ENCODE measurements at places on chromosomes 3 and 15.

- DNase-seq, result no peak
Measured at GRCh38 chr3:22157848-22158247, 406.8 kb upstream of the ZNF385D start.

DNA sequence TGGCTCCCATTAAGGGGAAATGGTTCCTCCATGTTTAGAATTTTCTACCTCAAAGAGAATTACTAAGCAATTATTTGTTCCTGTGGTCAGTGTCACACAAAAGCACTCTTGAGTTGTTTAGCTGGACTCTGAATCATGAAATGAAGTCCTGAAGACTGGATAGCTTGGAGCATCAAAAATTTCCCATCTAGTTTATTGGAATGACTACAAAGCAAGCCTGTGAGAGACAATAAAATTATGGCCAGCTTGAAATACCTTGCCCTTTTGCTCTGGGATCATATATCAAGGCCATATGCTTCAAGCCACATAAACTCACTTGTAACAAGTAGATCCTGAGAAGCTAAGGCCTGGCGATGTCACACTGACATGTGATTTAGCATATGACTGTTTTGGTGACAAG, 292.3 kb downstream of the TIGIT start:
- DNase-seq, result no peak

DNA sequence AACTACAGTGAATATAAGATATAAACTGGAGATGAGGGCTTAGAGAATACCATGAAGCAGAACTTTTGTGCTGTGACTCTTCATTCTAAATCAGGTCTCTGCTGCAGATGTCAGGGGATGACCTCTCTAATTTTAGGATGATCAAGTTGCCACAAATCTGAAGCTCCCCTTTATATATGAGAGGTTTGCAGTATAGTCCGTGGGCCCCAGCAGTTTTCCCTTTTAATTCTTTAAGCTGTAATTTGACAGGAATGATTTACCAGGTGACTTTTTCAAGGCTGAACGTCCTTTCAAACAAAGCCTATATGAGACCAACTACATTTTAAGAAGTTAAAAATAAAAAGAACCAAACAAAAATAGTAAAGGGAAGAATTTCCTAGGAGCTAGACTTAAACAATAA, 4.9 kb upstream of the PLOD2 start:
- DNase-seq, result no peak

DNA sequence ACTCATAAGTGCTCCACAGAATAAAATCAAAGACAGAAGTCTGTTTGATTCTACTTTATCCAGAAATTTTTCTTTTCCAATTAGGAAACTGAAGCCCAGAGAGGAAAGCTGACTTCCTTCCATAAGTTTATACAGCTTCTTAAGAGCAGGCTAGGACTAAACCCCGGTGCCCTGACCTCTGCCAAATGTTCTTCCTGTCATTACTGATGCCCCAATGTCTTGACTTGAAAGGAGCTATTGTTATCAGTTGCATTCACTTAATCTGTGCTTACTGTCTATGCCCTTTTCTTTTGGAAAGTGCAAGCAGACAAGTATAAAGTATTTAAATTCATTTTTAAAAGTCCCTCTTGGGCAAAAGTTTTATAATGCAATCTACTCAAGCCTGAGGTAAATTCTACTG, 18.1 kb downstream of the CD200 start:
- no peak for DNase-seq

DNA sequence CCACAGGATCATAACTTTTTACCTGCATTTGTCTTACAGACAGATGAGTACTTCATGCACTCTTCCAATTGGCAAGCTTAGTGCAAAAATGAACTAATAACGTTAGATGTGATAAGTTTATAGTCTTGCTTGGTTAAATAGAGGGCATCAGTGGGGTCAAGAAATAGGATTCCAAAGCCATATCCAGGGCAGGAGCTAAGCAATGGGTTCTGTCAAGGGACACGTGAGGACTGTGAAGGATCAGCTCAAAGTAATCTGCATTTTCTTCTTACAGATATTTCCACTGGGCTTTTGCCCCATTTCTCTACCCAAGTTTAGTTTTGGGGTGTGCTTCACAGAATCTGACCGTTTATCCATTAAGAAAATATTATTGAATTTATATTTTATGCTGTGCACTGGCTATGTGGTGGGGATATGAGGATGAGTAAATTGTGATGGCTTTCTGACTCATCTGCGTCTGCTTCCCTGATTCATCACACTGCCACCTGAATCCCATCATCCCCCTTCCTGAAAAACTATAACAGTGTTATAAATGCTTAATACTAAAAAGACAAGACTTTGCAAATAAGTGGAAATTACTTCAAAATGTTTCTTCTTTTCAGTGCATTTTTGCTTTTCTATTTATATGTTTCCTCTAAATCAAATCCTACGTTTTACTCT, 17.5 kb downstream of the PPP2R3A start:
- no peak for DNase-seq

GRCh38 chr3:181176601-181177000, 187.1 kb upstream of the DNAJC19 start:
- peak; percentile 60 for DNase-seq

DNA sequence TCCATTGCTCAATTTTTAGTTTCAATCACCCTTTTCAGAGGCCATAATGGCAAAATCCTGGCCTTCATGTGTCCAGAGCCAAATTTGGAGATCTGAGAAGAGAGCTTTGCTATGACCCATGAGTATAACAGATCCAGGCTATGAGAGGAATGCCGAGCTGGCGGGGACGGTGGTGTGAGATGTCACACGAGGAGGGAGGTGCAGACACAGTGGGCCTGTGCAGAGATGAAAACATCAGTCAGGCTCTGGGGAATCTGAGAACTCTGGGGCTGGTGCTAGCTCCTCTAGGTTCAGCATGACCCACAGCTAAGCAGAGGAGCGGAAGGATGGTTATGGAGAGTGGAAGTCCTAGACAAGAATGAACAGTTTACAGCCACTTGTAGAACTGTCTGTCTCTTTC, 398.3 kb upstream of the ATP10A start:
- peak; percentile 84 for DNase-seq

GRCh38 chr15:82871358-82871757, 61.9 kb downstream of the WHAMM start:
- DNase-seq, result no peak

DNA sequence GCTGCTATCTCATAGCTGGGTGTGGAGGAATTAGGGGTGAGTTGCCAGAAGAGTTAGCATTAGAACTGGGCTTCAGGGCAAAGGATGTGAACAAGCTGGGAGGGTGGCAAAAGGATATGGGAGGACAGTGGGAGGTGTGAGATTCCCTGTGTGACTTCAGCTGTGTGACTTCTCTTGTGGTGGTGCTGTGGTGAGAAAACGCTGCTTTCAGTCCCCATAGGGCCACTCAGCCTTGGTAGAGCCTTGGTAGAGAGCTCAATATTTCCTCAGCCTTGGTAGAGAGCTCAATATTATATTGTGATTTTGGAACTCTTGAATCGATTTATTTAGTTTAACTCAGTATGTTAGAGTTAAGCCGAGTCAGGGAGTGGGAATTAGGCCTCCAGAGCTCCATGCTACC, 499.7 kb downstream of the EDEM1 start:
- no peak for DNase-seq

- DNase-seq, result no peak
Measured at GRCh38 chr3:112087746-112088145, 1.6 kb downstream of the C3orf52 start.

DNA sequence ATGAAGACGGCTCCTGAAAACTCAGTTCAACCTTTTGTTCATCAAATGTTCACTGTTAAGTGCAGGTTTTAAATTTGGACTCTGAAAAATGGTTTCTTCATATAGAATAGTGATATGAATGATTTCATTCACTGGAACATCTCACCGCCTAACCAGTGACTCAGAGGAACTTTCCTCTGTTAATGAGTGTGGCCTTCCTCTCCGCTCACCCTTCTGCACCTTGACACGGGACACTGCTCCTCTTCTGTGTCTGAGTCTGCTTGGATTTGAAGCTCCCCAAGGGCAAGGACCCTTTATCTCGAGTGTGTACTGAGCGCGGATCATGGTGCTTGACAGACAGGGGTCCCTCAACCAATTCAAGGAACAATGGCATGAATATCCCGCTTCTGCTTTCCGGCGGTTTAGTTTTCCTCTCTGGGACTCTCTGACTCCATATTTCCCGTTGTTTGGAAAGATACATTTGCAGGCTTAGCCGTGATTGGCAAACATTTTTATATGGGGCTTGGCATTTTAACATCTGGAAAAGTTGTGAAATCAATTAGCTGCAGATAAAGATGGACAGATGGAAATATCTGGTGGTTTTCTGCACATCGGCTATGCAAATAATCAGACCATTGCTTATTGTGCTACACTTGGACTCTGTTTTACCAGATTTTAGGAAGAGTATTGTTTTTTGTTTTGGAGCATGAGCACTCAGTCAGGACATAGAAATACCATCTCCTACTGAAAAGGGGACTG, 20.9 kb downstream of the KBTBD8 start:
- DNase-seq, result no peak

GRCh38 chr3:126925411-126926171, 57.3 kb upstream of the PLXNA1 start:
- DNase-seq, result peak; percentile 73

DNA sequence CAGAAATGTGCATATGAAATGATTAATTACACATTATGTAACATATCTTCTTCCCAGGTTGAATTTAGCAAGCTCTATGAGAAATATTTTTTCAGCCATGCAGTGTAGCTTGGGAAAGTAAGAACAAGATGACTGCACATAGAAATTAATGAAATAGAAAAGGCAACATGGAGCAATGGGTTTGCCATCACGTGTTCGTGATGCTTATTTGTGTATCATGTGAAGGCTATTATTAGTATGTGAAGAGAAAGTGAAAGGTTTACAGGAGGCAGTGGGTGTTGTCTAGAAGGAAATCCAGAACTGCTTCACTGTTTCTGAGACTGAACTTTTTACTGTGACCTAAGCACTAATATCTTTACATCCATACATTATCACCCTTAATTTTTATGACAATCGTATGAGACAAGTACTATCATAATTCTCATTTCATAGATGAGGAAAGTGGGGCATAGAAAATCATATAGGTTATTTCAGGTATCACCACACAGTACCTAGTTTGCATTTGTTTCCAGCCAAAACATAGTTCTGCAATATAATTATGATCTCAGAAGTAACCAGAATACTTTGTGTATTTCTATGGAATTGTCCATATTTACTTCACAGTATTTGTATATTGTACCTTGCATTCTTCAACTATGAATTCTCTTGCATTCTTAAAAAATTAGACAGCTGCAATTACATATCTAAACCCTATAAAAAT, 14.9 kb downstream of the SERPINI1 start:
- DNase-seq, result no peak

GRCh38 chr15:101250873-101251829, 697 bp downstream of the CHSY1 start:
- DNase-seq, result peak; percentile 73

DNA sequence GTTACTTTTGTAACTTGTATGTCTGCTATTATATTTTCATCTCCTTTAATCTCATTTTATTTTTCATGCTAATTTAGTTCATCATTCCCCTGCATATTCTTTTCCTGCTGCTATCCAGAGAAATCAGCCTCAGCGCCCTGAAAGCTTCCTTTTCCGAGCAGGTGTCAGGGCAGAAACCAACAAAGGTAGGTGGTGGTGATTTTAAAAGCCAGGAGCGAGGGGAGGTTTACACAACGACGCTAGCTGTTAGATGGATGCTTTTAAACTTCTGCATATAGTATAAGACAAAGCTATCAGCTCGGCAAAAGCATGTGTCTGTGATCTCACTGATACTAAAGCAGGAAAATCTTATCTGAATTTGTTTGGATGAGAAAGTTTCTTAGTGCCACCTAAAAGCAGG, 75.0 kb downstream of the LRCH3 start:
- no peak for DNase-seq

DNA sequence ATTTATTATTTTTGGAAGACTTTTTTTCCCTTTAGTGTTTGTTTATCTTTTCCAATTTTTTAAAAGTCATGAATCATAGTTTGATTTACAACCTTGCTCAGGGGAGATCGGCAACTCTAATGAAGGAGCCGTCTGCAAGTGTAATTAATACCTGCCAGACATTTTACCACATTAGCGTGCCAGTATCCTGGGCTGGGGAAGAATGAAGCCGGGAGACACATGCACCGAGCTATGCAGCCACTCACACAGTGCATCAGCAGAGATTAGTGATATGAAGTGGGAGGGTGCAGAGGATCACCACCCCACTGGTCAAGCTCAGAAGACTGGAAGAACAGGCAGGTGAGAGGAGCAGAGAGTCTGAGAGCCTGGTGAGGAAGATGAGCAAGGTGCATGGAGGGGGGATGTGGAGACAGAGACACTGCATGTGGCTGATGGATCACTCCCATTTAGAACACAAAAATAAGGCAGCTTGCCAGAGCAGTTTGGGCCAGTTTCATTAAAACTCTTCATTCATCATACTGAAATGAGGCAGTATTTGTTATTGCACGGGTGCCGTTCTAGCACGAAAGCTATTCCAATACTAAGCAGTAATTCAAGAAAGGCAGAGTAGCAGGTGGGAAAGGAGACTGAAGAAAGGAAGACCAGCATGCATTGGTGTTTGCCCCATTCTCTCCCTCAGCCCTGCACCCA, 821.6 kb downstream of the TUSC7 start:
- DNase-seq, result no peak

DNA sequence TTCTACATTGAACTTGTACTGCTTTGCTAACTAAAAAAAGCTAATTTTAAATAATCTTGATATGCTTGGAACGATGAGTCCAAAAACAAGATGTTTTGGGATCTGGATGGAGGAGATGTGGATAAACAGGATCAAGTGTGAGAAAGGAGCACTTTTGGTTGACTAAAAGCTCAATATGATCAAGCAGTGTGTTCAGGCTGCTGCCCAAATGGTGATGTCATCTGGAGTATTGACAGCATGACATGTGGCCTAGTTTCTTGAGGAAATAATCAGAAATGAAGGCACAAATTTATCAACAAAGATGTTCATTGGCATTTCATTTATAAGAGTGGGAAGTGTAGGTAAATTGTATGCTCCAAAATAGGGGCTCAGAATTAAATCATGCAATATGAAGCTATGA, 161.2 kb downstream of the SOX2 start:
- DNase-seq, result no peak

GRCh38 chr15:97081666-97082226, 751.2 kb downstream of the NR2F2 start:
- no peak for DNase-seq

DNA sequence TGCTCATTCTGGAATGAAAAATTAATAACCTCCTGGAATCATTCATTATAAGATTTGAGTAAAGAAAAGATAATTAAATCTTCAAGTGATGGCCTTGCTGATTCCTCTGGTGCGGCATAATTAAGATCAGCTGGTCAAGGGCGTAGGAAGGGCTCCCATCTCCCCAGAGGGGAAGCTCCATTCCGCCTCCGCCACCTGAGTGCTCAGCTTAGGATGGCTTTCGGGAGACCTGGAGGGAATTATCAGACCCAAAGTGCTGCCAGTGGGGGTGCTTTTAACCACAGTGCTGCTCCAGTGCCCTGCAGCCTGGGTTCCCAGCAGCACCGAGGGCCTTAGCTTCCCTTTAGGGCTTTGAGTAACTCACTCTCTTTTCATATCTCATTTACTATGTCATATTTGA, 556.6 kb upstream of the RGMA start:
- DNase-seq, result no peak

- DNase-seq, result no peak
Measured at GRCh38 chr15:76340803-76341365, 4.3 kb downstream of the ISL2 start.

Measured in right cardiac atrium (tissue), 5 donors.